Stimulated activated CD8-positive, alpha-beta memory T cell treated with anti-CD3 and anti-CD28 coated beads, Interleukin-7, amount 100 ng/mL, for 24 hours (primary cell): ENCODE measurements at places on chromosomes 1 and 21.

DNA sequence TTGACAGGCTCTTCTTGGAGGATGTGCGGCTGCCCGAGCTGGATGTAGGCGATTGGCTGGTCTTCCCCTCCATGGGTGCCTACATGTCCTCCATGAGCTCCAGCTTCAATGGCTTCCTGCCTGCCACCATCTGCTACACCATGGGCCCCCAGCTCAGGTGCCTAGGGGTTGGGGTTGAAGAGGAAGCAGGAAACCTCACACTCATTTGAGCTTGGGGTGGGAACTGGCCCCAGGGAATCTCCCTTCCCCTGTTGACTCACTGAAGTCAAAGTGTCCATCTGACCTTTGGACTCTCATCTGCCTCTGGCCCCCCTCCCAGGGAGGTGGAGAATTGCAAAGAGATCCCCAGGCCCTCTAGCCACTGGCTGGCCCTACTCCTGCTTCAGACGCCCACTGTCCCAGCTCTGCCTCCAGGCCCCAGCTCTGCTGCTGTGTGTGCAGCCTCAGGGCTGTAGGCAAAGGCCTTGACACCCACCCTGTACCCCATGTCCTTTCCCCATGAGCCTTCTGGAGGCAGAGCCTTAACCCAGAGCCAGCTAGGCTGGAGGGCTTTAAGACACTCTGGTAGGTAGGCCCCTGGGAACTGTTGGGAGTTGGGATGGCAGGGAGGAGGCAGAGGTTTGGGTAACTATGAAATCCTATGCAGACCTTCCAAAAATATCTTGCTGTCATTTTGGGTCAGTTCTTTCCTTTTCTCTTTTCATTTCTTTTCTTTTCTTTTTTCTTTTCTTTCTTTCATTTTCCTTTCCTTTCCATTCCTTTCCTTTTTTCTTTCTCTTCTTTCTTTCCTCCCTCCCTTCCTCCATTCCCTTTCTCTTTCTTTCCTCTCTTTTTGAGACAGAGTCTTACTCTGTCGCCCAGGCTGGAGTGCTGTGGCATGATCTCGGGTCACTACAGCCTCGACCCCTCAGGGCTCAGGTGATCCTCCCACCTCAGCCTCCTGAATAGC, 66.9 kb upstream of the TINAGL1 start:
- no peak for DNase-seq

GRCh38 chr1:205598841-205599668, 32.8 kb downstream of the ELK4 start:
- DNase-seq: no peak

GRCh38 chr1:41305576-41306363, 55.5 kb upstream of the FOXO6 start:
- no peak for DNase-seq

DNA sequence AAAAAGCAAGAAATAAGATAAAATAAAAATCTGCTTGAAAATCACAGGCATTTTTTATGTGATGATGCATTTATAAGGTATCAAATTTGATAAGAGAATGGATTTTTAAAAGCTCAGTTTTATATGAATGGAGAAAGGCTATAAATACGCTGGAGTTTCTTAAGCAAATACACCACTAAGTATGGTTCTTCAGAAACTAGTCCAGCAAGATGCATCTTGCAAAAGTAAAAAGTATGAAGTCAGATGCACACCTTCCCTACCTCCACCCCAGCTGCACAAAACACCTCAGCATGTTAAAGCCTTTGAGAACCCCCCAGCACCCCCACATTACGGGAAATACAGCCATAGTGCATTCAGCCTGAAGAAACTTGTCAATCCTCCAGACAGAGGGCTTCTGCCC, 143.1 kb upstream of the PROX1 start:
- no peak for DNase-seq

GRCh38 chr1:17819129-17819802, 64.1 kb downstream of the ACTL8 start:
- no peak for DNase-seq

GRCh38 chr1:181685211-181685610, 201.9 kb downstream of the CACNA1E start:
- DNase-seq: no peak

GRCh38 chr21:45919593-45919992, 62.0 kb upstream of the COL6A1 start:
- DNase-seq: no peak

GRCh38 chr1:43235451-43236121, 34.2 kb upstream of the TMEM125 start:
- no peak for DNase-seq

DNA sequence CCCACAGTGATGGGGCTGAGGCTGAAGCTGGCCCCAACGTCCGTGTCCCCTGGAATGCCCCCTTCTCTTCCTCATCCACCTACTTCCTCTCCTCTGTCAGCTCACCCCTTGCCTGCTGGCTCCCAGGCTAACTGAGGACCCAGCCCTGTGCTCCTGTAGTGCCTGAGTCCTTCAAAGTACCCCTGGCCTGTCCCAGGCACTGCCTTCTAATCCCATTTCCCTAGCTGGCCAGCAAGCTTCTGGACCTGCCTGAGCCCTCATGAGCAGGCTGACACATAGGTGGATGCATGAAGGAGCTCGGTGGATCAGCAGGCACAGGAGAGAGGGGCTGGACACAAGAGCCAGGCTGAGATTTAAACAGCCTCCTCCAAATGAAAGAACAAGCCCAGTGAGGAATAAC, 650.8 kb downstream of the NPHP4 start:
- no peak for DNase-seq

DNA sequence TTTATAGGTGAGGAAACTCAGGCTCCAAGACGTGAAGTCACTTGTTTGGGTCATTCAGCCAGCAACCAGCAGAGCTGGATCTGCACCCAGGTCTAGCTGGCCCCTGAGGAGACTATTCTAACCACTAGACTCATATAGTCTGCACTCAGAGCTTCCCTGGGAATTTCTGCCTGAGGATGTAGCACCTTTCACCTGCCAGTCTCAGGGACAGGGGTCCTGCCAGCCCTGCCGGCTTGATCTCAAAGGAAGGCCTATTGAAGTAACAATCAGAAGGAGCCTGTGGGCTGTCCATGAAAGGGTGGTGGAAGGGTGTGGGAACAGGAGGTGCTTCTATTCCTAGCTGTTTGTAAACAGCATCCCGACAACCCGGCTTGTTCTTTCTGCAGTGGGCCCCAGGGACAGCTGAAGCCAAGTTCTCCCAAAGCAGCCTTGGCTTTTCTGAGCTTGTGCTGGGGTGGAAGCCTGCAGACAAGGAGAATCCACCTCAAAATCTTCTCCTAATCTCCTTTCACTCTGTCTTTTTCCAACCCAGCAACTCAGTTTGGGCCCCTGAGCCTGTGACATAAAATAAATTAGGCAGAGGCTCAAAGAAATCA, 7.8 kb downstream of the LMOD1 start:
- DNase-seq: no peak

- DNase-seq: no peak
Observed at GRCh38 chr1:212903664-212904063, 45.6 kb downstream of the FLVCR1 start.

DNA sequence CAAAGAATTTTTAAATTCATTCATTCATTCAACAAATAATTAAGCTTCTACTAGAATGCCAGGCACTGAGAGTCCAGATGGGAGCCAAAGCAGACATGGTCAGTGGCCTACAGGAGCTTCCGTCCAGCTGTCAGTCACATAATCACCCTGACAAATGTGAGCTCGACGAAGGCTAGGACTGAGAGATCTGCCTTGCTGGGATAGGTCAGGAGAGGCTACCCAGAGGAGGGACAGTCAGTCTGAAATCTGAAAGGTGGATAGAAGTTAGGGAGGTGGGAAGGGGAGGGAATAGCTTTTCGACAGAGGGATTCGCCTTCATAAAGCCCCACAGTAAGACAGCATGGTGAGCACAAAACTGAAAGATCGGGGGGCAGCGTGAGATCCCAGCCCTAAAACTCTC, 8.3 kb downstream of the EPHX1 start:
- no peak for DNase-seq

GRCh38 chr1:28507646-28508434, 2.0 kb downstream of the RCC1 start:
- no peak for DNase-seq

DNA sequence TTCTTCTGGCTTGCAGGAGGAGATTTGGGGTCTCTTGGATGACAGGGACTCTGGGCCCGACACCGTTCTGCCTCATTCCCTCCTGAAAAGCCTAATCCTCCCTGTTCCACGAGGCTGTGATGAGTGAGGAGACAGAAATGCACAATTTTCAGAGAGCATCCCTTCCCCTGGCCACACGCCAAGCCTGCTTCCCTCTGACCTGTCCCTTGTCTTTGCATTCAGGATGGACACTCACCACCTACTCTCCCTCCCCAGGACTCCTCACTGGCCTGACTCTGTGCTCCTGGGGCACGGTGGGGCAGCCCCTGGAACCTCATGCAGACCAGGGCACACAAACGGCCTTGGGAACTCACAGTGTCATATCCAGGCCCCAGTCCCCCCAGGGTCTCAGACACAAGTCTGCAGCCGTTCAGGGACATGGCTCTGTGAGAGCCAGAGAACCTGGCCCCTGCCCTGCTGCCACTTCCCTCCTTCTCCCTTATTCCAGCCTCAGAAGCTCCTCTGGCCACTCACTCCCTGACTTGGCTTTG, 3.5 kb upstream of the PRAMEF12 start:
- DNase-seq: no peak

- no peak for DNase-seq
Observed at GRCh38 chr1:48726139-48726538, 50.6 kb downstream of the BEND5 start.

- DNase-seq: peak; percentile 33
Observed at GRCh38 chr1:21937372-21938121, 437 bp upstream of the HSPG2 start.

- no peak for DNase-seq
Observed at GRCh38 chr1:10208537-10208936, 1.8 kb upstream of the KIF1B start.

DNA sequence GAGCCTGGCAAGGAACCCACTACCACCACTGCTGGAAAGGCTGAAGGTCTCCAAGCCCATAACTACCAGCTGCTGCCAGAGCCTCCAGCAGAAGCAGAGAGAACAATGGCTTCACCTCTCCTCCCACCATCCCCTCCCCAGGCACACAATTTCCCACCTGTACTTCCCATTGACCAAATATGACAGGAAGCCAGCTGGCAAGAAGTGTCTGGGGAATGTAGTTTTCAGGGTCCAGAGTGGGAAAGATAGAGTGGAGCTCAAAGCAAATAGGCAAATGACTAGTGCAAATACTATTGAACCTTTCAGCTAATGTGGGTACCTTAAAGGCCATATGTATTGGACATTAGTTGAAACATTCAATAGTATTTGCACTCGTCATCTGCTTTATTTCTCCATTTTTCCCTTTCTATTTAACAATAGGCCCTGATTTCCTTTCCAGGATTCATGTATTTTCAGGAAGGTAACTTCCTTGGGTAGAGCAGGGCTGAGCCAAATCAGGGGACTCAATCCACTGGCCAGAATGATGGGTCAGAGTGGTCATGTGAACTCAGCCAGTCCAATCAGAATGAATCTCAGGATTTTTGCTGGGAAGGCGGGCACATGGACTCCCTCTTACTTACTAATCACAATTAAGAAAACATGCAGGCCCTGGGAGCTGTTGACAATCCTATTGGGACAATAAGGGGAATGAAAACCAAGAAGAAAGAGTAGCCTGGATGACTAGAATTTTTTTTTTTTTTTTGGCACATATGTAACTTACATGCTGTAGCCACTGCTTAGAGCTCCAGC, 12.1 kb upstream of the NFYC start:
- no peak for DNase-seq

DNA sequence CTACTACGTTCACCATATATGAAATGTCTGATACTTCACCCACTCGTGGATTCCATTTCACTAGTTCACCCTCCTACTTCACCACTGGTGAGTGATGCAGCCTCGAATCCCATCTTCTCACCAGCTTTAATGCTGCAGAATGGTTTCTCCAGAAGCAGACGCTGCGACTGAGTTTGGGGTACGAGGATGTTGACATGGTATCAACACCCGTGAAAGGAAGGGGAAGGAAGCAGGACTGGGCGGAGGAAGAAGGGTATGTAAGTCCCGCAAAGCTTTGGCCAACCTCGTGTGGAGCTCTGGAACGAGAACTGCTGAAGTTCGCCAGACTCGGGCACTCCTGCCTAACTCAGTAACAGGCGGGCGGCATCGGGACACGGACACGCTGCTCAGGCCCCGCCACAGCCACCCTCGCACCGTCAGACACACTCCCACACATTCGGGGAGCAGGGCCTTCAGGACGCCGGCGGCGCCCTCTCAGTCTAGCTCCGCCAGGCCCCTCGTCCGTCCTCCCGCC, 833 bp upstream of the DIP2A start:
- DNase-seq: no peak

DNA sequence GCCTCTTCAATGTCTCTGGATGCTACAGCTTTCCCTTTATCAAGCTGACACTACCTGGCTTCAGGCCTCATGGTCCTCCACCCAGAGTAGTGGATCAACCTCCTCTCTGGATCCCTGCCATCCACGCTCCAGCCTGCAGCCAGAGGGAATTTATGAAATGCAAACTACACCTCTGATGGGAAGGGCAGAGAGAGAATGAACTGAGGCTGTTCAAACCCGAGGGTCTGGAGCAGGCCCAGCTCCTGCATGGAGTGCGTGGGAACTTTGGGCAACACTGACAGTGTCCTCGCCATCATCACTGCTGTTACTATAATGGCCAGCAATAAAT, 157.8 kb downstream of the TRABD2B start:
- no peak for DNase-seq

GRCh38 chr1:198520524-198521254, 19.8 kb downstream of the ATP6V1G3 start:
- DNase-seq: no peak

GRCh38 chr1:224357626-224358124, 996 bp downstream of the CNIH4 start:
- no peak for DNase-seq

DNA sequence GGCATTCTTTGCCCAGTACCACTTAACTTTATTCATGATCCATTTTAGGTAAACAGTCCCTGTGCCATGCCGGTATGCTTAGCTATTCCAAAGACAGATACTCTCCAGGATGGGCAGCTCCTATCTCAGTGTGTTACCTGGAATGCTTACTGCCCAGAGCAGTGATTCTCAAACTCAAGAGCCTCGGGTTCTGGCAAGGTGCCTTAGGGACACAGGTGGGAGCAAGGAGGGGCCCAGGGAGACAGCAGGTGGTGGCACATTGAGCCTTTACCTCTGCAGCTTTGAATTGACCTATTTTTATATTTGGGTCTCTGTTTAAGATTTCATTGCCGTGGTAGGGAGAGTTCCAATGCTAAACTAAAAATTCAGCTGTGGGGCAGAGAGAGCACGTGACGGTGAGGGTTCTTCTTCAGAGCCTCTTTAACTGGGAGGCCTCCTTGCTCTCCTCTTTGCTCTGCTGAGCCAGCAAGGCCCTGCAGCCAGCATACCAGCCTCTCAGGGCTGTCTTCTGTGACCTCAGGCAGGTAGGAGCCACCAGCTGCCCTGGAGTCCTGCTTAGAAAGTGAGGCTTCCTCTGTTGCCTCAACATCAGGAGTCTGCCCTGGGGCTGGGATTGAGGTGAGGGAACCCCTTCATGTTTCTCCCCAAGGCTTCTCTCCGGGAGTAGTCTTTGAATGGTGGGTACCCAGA, 20.2 kb downstream of the PHGDH start:
- DNase-seq: no peak

GRCh38 chr1:192831706-192832355, 23.0 kb downstream of the RGS2 start:
- no peak for DNase-seq

- no peak for DNase-seq
Observed at GRCh38 chr21:17139696-17140095, 373.1 kb upstream of the CXADR start.
